ENCODE measurements at places on chromosomes 5 and 9.

- no peak for DNase-seq
Observed at GRCh38 chr9:83444110-83444509, 94.1 kb downstream of the FRMD3 start.

DNA sequence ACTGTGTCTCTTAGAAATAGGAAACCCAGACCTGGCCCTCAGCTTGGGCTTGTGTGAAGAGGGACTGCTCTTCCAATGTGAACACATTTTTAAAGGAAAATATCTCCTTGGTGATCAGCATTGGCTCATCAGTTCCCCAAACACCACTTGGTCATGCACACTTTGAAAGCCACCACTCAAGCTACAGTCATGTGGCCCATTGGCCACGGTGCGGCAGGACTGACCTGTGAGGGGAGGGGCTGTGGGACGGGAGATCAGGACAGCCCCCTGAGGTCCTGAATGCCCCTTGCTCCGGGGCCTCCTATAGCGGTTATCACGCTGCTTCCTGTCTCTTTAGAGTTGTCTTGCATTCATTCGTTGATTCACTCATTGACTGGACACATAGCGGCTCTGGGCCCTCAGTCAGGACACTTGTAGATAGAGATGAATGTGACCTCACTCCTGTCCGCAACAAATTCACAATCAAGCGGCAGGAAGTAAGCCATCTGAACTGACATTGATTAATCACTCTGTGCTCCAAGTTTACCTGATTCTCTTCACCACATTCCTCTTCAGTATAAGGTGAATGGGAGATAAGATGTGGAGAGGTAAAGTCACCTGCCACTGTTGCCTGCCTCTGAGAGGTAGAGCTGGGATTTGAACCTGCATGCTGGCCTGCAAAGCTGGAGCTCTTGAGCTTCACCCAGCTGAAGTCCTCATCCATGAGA, 73.1 kb downstream of the COL15A1 start:
- DNase-seq: no peak

GRCh38 chr9:137461663-137462395, 2.7 kb upstream of the NSMF start:
- DNase-seq: no peak

DNA sequence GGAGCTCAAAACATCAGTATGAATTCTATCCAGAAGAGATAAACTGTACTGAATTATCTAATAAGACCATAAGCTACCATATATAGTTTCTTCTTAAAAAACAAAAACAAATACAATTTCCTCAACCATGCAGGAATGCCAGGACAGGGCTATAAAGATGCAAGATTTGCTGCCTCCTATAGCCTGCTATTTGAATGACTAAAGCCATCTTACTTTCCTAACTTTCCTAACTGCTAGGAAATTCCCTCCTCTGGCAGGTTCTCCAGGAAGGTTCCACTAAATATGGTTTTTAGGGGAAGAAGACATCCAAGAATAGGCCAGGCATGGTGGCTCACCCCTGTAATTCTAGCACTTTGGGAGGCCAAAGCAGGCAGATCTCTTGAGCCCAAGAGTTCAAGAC, 15.1 kb downstream of the KIF27 start:
- no peak for DNase-seq

- no peak for DNase-seq
Observed at GRCh38 chr5:1386274-1386717, 41.4 kb upstream of the CLPTM1L start.

DNA sequence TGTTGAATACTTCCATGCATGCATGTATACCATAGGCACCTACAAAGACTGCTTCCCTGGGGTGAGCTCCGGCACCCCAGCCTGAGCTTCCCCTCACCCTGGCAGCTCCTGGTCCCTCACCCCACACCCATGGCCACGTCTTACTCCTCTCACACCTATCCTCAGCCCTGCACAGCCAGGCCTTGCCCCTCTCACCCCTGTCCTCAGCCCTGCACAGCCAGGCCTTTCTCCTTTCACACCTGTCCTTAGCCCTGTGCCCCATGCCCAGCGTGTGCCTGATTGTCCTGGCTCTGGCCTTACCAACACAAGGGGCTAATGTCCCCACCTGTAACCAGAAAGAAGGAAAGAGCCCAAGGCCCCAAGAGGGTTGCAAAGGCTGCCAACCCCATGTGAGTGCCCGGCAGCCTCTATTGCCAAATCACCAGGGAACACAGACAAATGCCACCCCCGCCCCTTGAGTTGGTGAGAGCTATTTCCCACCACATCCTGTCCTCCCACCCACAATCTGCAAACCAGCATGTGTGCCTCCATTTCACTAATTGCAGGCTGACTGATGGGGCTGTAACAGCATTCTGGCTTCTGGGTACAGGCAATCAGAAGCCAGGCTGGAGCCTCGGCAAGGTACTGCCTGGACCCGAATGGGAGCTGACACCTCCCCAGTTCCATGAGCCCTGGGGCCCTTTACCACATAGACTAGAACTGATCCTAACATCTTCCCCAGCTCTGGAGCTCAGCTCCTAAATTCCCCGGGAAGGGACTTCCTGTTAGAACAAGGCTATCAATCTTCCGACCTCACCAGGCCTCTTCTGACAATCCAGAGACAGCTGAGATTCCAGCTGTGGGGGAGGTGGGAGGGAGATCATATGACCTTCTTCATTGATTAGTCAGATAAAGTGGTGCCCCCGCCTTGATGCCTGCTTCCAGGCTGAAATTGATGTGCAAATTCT, 78.2 kb downstream of the FAM114A2 start:
- DNase-seq: no peak

DNA sequence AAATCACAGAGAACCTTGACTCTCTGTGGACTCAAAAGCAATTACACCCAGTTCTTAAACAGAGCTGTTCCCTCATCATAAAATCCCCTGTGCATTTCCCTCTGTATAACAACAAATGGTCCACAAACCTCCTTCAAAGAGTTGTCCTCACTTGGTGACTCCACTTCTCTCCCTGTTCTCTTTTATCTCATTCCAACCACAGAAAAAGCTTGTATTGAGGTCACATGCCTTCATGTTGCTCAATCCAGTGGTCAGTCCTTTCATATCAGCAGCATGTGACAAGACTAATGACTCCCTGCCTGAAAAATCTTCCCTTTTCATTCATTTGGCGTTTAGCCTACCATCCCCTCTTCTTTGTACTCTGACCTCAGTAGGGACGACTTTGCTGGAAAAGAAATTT, 158.0 kb downstream of the DEPDC1B start:
- no peak for DNase-seq

- no peak for DNase-seq
Observed at GRCh38 chr9:120431268-120431667, 148.7 kb downstream of the CDK5RAP2 start.

- DNase-seq: no peak
Observed at GRCh38 chr9:130101915-130102314, 48.2 kb downstream of the GPR107 start.

- no peak for DNase-seq
Observed at GRCh38 chr9:2962471-2963172, 118.7 kb upstream of the PUM3 start.

DNA sequence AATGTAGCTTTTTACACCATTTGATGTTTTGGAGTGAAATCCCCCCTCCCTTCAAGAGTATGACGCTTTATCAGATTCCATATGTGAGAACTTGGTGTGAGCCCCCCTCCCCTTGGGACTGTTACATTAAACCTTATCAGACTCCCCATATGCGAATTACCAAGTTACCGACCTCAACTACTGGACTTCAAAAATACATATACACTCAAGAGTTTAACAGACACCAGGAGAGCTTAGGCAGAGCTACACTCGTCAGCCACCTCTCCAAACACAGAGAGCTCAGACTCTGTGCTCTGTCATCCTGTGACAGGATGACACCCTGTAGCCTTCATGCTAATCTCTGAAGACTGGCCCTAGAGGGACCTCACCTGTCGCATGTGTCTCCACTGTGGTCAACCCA, 50.2 kb downstream of the FAM114A2 start:
- DNase-seq: no peak

- DNase-seq: no peak
Observed at GRCh38 chr5:138461343-138462125, 3.7 kb upstream of the EGR1 start.

- DNase-seq: peak; percentile 92
Observed at GRCh38 chr5:80967500-80968181, 7.5 kb downstream of the RASGRF2 start.

GRCh38 chr5:34038390-34038789, 4.6 kb downstream of the C1QTNF3 start:
- no peak for DNase-seq

DNA sequence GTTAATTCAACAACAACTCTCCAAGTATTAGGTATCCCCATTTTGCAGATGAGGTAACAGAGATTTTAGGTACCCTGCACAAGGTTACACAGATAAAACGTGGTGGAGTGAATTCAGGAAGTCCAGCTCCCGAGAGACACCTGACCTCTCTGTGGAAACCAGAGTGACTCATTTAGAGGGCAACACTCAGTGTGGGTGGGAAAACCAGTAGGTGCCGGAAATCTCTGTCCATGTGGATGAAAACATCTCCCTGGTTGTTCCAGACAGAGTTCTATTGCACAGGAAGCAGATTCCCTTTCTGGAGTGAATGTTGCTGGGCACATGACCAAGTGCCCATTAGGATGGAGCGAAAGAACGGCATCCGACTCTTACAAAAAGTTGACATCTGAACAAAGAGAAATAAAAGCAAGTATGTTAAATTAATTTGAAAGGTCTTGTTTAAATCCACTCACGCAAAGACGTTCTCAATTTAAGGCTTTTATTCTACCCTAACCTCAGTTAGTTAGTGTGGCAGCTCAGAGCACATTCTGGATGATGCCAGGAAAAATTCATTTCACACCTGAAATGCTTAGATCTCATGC, 391.9 kb upstream of the WWC1 start:
- DNase-seq: peak; percentile 20

DNA sequence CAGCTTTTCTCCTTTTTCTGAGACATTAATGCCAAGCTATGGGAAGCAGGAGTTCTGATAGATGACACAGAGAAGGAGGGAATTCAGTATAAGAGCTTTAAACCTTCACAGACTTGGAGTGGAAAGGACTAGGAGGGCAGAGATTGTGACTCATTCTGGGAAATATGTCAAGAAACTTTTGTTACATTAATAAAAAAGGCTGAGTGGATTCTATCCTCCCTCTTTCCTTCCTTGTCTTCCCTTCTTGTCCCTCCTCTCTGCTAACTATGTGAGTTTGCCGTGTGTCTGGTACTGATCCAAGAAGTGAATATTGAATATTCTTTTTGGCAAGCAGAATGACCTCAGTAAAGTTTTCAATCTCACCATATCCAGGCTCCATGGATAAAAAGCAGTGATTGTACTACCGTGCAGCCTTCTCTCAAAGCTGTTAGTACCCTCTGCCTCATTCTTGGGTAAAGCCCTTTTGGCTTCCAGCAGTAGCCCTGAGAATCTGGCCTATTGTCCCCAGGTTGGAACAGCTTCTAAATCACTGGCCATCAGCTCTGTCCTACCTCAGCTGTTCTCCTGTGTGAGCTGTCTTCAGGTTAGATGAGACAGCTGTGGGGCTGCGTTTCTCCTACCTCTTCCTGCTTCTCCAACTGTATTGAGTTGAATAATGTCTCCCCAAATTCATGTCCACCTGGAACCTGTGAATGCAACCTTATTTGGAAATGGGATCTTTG, 73.9 kb downstream of the ATG10 start:
- peak; percentile 3 for DNase-seq

DNA sequence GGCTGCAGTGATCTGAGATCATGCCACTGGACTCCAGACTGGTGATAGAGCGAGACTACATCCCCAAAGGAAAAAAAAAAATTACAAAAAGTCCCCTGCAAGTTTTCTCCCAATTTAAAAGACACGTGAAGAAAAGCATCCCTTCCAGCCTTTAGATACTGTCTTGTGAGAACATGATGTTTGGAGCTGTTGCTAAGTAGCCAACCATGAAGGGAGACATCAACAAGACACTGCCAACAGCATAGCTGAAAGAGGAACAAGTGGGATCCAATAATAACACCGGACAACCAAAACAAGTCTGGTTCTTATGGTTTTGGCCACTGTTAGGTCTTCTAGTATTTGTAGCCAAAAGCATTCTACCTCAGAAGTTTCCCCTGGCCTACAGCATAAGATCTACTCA, 118.9 kb upstream of the CCDC180 start:
- no peak for DNase-seq

- DNase-seq: no peak
Observed at GRCh38 chr5:115452536-115453235, 91.9 kb downstream of the FEM1C start.

DNA sequence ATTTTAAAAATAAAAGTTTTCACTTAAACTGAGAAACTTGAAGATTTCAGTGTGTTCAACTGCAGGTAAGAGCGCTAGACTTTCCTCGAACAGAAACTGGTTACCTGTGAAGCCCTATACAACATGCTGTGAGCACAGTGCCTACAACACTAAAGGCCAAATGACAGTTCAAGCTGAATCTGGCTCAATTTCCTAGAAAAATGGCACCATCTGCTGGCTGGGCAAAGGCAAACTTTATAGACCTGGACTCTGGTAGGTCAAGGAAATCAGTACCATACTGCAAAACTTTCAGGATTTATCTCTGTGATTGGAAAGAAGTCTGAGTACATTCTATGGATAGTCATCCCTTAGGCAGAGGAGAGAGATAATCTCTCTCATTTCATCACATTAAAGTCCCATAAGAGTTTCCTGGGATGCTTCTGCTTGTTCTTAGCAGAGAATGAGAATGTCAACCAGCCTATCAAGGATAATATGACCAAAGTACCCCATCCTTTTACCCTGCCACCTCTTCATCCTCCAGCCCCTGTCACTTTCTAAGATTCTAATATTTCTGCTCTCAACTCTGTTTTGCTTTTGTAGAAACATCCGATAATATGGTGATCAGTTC, 31.8 kb upstream of the FOXB2 start:
- DNase-seq: peak; percentile 12

DNA sequence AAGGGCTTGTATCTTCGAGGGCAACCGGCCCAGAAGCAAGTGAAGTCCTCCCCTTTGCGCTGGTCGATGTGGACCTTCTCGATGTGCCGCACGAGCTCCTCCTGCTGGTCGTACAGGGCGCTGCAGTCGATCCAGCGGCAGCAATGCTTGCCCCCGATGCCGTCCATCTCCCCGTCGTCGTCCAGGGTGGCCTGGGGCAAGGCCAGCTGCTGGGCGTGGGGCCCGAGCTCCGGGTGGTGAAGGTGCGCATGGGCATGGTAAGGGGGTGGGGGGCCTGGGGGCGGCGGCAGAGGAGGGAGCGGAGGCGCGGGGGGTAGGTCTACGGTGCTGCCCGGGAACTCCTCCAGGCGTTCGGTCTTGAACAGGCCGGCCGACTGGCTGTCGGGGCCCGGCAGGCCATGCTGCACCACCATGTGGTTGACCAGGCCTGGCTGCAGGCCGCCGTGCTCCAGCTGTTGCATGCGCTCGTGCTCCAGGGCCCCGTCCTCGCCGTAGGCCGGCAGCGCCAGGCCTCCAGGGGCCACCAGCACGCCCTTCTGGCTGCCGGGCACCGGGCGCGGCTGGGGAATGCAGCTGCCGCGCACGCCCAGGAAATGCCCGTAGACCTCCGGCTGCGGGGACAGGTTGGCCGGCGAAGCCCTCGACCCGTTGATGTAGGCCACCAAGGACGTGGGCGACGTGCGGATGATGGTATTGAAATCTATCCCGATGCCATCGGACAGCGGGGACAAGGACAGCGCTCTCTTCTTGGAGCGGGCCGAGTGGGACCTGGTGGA, 181.8 kb downstream of the GLIS3 start:
- DNase-seq: no peak

All from HFF-Myc (cell line).